ENCODE measurements at places on chromosomes 11 and 22.
A peak's percentile ranks its signal among the peaks of the same experiment; 100 is the strongest.

DNA sequence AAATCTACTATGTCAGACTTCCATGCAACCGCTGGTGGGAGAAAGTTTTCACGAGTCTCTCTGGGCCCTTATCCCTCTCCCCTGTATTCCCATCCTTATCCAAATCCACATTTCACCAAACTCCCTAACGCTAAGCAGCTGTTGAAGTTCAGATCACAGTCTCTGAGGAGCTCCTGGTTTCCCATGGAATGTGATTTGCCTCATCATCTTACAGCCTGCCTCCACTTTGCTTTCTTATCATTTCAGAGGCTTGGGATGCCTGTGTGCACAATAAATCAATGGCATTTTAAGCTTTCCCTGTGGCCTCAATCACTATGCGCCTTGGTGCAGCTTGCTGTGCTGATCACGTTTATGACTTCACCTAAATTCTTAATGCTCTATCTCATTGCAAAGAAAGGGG lies 352.4 kb upstream of the FAT3 start:
- DNase-seq: no peak

- DNase-seq: no peak
Measured at GRCh38 chr11:16871368-16871767, 132.9 kb downstream of the C11orf58 start.

- DNase-seq: no peak
Measured at GRCh38 chr11:123143476-123143875, 51.6 kb downstream of the CLMP start.

DNA sequence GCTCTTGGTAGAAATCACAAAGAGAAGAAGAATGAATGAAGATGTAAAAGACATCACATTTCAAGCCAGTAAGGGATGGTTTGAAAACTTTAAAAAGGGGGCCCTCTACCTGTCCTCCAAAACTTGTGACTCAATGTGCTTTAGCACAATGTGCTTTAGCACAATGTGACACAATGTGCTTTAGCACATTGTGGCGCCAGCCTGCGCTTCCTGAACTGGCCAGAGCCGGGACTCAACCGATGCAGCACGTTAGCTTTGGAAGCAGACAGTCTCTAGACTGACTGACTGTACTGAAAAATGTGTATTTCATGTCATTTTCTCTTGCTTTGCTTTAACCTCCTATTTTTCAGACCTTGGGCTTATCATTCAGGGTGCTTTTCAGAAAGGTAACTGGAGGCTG lies 63.5 kb downstream of the FAM83F start:
- DNase-seq: no peak

DNA sequence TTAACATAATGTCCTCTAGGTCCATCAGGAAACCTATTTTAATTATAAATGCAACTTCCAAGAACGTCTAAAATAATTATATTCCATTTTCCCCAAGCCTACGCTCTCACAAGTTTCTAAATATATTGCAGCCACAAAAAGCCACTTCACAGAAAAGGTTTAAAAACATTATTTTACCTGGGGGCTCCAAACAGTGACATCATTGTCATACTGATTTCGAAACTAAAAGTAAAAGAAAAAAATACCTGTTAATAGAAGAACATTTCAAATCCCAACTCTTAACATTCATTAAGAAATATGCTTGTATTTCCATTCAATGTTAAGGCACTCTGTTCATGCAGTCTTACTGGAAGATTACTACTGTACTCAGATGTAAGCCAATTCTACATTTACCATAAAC lies 1.4 kb downstream of the PSMA1 start:
- DNase-seq: no peak

DNA sequence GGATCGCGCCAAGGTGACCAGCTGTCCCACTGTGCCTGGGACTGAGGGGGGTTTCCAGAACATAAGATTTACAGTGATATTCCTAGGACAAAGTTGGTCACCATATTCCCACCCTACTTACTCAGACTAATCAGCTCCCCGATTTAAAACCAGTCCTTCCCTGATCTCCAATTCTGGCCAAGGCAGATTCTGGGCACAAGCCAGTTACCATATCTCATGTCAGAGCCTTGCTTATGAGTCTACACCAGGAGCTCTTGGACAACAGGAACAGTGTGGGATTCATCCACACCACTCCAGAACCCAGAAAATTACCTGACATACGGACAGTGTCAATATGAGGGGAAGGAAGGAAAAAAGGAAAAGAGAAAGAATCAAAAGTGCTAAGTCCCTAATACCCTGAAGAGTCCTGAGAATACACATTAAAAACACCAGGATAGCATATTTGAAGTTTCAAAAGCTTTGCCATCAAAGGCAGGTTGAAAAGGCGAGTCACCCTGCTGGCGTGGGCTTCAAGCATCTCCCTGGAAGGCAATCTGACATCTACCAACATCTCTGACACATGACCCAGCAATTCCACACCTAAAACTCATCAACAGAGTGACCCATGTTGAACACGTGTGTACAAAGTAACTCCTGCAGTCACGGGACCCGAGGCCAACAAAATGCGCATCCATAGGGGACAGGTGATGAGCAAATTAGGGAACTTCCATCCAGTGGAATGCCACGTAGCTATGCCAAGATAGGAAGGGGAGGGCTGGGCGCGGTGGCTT lies 8.0 kb upstream of the IL2RB start:
- no peak for DNase-seq

DNA sequence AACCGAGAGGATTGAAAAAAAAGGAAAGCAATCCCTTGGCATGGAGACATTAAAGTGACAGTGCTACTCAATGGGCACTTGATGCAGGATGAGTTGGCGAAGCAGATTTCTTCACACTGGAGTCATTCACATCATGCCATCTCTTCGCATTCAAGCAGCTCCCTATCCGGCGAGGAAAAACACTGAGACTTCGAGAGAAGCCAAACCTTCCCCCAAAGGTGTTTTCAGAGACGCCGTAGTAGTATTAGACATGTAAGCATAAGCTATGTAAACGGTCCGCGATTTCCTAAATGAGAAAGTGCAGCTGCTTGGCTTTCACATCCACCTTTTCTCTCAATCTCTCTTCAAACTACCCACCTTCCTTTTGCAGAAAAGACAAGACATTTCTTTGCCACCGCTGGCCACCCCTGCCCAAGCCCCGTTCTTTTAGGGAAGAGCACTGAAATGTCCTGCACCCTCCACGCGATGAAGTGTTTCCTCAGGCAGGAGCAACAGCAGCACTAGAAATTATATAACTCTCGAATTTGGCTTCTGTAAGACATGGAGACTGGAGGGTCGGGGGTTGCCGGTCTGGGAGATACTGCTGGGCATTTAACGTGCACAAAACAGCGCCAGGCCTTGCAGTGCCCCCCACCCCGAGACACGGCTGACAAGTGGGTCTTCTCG lies at the start of gene DLG2:
Gene DLG2, minus strand, starts transcription at position 13 of the 666 bp plus-strand sequence.
- no peak for DNase-seq

GRCh38 chr11:77082838-77083565 lies 16.2 kb downstream of the CAPN5 start:
- DNase-seq: no peak

DNA sequence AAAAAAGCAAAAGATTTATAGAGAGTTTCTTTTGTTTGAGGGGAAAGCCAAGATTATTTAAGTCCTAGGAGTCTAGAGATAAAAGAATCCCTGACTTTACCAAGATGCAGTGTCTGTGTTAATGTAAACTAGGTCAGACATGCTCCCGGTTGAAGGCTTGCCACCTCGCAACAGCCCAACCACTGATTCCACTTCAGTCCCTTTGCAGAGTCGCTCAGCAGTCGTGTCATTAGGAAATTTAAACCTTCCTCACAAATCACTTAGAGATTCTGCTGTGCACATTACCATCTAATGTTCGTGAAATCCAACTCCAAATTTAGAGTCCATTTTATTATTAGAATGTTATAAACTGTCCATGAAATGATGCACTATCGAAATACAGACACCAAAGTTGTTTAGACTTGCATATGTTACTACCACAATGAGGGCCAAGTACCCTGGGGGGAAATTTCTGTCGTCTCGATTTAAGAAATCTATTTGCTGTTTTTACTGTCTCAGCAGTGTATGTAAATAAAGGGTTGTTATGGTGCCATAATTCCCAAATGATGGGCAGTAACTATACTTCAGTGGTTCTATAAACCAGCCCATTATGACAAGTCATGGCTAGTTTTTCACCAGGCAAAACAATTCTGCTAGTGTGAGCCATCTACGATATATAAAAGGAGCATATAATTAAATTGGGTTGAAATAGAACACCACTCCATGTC lies 101.4 kb upstream of the MTNR1B start:
- DNase-seq: no peak

GRCh38 chr11:105224482-105225253 lies 85.1 kb upstream of the CARD18 start:
- no peak for DNase-seq

GRCh38 chr11:45026835-45027234 lies 76.2 kb upstream of the TP53I11 start:
- DNase-seq: no peak

DNA sequence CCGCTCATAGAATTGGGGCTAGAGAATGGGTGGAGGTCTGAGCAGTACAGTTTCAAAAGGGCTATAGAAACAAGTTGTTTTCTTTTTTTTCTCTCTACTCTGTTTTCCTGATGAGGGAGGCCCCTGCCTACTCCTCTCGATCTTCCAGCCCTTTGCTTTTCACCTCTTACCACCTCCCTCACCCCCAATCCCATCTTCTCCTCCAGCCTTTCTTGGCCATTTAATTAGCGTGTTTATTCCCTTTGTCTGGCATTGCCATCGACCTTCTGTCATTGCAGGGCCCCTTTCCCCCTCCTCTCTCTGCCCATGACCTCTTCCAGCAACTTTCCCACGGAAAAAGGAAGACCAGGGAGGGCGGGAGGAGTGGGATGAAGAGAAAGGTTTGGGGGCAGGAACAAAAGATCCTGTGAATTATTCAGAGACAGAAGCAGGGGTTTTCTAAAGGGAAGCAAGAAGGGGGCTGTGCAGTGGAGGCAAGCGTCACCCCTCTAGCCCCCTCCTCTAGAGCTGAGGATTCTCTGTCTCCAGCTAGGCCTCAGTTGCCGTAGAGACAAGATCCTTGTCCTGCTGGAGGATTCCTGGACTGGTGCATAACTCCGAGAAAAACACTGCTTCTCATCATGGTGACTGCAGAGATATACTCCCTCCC lies 12.9 kb downstream of the DTX4 start:
- no peak for DNase-seq

GRCh38 chr11:27122001-27122400 lies 81.4 kb downstream of the BBOX1 start:
- no peak for DNase-seq

GRCh38 chr11:125350206-125351032 lies 145.6 kb downstream of the FEZ1 start:
- no peak for DNase-seq

DNA sequence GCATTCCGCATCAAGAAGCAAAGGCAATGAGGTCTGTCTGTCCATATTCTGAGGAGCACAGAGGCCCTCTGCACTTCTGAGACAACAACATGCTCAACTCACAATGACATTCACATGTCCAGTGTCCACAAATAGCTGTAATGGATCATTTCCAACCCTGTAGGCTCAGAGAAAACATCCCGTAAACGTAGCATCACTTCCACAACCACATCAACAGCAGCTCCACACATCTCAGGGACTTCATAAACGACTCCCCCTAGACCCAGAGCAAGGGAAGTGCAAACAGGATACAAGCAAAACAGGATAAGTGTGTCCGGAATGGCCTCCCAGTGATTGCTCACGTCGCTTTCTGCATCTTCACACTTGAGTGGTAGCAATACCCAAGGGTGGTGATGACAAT lies 100.2 kb downstream of the SYN3 start:
- no peak for DNase-seq

DNA sequence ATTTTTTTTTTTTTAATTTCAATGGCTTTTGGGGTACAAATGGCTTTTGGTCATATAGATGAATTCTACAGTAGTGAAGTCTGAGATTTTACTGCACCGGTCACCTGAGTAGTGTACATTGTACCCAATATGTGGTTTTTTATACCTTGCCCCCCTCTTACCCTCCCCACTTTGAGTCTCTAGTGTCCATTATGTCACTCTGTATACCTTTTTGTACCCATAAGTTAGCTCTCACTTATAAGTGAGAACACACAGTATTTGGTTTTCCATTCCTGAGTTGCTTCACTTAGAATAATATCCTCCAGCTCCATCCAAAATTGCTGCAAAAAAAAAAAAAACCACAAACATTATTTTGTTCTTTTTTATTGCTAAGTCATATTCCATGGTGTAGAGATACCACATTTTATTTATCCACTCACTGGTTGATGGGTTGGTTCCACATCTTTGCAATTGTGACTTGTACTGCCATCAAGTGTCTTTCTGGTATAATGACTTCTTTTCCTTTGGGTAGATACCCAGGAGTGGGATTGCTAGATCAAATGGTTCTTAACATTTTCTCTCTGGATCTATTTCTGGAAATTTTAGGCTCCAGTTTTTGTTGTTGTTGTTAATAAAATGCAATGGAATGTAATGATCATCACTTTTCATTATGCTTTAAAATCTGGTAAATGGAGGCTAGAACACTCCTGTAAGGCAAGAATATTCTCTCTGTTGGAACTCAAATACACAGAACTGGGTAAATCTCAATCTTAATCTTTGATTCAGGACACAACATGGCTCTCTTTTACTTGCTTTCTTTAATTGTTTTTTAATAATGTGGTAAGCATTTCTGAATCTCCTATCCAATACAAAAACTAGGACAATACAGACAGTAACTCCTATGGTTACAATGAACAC lies 10.3 kb downstream of the NEAT1 start:
- DNase-seq: no peak

GRCh38 chr11:36300650-36301049 lies 4.6 kb downstream of the PRR5L start:
- no peak for DNase-seq

- no peak for DNase-seq
Measured at GRCh38 chr11:64498136-64498535, 92.9 kb upstream of the SLC22A12 start.

- no peak for DNase-seq
Measured at GRCh38 chr11:113817162-113817561, 37.6 kb downstream of the CLDN25 start.

DNA sequence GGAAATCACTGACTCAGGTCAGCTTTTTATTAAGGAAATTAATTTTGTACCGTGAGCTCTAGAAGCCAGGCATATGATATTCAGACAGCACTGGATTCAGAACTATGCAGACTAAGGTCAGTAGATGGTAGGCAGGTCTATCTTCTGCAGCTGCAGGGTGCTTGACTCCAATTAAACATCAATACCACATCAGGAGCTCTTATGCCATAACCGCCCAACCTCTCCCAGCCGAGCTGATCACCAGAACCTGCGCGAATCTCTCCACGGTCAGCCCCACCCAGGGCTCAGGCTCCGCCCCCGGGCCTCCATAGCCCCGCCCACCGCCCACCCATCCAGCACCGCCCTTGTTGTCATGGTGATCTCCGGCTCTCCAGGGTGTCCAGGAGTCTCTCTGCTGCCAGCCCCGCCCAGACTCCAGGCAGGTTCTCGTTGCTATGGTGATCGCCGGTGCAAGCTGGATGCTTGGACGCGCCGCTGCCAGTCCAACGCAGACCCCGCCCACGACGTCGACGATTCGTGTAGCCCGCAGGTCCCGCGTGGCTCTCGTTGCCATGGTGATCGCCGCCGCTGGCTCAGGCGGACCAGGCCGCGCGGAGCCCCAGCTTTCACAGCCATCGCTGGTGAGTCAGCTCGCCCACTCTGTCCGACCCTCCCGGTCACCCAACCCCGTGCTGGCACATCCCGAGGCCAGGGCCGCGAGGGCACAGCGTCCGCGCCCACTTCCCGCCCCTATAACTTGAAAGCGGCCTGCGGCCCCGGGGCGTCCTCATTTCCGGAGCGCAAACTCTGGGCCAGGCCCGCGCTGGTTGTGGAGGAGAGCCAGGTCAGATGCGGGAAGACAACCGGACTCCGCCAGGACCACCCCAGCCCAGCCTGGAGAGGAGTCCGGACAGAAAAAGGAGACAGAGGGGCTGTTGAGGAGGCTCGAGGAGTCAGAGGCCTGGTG lies at the start of gene RAB36:
Gene RAB36, plus strand, starts transcription at position 546 of the 946 bp plus-strand sequence. CDS start 1,140 bp downstream, outside the sequence.
- peak; percentile 100 for DNase-seq

Data from iPS DF 6.9 (cell line).